ENCODE measurements at places on chromosomes 2 and 18.
A peak's percentile ranks its signal among the peaks of the same experiment; 100 is the strongest.

DNA sequence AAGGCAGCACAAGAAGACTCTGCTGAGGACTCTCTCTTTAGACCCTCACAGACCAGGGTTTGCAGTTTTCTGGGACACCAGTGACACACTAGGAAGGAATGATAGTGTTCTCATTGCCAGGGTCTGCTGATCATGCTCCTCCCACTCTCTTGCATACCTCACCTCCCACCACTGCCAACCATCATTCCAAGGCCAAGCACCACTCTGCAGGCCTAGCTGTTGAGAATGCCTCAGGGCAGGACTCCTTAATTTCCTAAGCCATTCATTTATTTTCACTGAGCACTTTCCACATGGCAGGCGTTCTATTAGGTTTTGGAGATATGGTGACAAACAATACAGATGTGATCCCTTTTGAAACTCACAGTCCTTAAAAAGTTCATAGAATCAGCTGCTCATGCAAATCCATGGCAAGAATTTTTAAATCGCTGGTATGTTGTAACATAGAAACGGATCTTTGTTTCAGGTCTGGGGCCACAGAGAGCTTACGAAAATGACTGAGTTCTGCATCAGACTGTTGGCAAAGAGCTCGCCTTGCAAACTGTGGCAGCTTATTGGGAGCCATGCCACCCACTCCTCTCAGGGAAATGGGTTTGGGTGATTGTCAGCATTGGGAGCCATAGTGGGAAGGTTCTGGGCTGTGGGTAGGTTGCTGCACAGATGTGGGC lies 78.5 kb downstream of the XDH start:
- DNase-seq: no peak

DNA sequence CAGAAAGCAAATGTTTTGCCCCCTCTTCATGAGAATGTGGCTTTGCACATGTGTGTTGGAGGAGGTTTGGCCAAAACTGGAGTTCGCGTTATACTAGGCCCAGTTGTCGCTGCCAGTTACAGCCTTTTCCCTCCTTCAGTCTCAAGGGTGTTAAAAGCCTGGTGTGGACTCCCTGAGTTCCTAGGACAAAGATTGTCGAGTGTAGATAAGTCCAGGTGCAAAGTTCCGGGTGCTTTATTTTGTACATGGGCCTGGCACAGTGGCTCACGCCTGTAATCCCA lies 542 bp upstream of the RNF103 start:
- no peak for DNase-seq

- no peak for DNase-seq
These were observed 139.8 kb downstream of the ATL2 start for GRCh38 chr2:38237311-38237710.

DNA sequence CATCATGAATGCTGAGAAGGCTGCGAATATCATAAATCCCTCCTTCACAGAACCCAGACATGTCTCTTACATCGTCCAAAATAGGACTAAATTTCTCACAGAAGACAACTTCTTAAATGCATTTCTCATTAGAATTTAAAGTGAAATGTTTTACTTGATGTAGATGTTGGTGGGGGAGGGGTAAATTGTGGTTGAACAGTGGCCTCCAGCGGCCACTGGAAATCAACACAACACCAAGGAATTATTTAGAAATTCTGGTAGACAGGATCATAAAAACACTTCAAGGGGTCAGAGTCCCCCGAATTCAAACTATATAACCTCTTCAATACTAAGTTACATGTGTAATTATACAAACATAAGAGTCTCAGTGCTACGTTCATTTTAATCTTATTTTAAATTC lies 135.9 kb downstream of the ABCA12 start:
- no peak for DNase-seq

DNA sequence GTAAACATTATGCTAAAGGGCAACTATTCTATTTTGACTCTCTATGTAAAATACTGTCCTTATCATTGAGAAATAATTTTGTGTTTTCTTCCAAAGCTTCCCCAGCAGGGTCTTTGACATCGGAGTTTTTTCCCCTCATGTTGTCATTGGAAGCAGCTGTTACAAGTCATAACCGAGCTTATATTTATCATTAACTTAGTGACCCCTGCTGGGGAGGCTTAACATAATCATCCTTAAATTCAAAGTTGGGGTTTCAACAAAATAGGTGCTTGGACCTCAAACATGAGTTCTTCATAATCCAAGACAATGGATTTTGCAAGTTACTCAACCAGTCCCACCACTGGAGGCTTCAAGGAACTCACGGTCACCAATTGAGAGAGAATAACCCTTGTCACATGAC lies 330.9 kb downstream of the DCC start:
- peak; percentile 8 for DNase-seq

DNA sequence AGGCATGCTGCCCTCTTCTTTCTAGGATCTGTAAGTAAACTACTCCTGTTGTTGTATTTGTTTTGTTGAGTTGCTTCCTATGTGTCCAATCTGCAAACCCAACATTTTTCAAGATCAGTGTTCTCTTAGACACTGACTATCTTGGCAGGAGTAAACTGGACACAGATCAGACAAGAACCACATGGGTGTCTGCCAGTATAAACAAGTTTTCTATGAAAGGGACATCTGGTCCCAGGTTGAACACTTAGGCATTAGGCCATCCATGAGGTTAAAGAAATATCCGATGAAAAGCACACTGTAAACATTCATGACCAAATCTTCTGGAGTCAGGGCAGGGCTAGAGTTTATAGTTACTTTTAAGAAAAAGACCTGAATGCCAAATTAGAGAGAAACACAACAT lies 441.8 kb downstream of the NYAP2 start:
- DNase-seq: no peak

- DNase-seq: no peak
These were observed 83.9 kb downstream of the INHBB start for GRCh38 chr2:120429586-120430500.

- DNase-seq: no peak
These were observed 151.2 kb downstream of the CAPN13 start for GRCh38 chr2:30656079-30656478.

DNA sequence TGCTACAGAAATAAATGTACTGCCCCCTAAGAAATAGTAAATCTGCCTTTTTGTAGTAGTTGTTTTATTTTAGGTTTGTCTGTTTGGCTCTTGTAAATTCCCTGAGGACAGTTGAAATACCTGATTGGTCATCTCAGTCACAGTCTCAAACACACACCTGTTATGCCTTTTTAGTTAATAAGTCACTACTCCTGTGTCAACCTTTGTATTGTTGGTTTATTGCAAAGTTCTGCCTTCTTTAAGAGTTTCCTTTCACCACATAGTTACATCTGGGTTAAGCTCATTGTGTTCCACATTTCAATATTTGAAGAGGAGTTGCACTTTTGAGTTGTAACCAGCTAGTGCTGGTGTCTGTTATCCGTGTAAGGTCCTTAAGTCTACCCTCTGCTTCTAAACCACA lies 198.7 kb downstream of the CCDC85A start:
- DNase-seq: no peak

DNA sequence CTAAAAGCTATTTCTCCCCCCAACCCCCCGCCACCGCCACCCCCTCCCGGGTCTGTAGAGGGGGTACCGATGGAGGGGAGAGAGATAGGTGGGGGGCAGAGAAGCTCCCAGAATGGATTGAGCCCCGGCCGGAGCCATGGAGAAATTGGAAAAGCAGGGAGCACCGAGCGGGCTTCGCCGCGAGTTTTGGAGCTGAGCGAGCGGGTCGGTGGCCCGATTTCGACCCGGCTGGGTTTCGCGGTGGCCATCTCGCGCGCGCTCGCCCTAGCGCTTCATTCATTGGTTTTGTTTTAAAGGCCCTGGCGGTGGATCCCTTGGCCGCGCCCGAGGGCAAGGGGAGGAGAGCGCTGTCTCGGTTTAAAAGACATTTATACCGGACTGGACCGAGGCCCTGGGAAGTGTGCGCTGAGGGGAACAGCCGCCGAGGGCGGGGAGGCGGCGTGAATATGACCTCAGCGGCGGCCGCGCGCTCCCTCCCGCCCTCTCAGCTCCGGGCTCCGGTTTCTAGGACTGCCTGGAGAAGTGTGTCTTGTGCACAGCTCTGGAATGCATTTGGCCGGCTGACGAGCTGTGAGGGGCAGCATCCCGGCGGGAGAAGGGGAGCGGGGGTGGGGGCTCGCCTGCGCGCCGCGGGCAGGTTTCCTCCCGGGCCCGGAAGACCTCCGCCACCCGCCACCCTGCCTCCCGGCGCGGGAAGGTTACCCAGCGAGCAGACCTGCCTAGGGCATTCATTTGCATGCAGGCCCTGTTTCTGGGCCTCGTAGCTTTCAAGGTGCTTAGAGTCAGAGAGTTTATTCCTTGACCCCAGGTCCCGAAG lies 1.7 kb upstream of the SMAD7 start:
- DNase-seq: peak; percentile 82

- DNase-seq: no peak
These were observed 36.8 kb downstream of the ACVR1 start for GRCh38 chr2:157839162-157839801.

DNA sequence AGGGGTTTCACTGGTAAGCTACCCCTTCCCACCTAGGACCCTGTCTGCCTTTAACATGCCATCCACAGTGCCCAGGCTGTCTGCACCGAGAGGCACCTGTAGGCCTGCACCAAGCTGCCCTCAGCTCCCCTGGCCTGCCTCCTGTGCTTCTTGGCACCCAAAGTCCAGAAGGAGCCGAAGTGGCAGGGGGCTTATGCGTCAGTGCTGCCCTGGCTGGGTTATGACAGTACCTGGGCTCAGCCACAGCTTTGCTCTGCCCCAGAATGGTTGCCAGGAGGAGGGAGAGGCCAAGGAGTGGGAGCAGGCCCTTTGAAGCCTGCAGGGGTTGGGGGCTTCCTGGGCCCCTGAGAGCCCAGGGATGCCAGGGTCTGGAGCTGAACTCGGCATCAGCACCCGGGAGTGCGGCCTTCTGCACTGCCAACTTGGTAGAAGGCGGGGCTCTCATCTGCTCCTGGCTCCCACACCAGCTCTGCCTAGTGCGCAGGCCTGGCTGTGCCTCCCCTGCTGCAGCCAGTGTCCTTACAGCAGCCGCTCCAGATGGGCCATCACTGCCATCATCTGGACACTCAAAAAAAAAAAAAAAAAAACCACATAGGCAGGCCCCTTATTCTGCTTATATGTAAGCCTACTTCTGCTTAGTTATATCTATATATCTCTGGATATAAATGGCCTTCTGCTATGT lies 155.4 kb downstream of the THSD7B start:
- no peak for DNase-seq

GRCh38 chr2:30373881-30374302 lies 73.2 kb upstream of the LCLAT1 start:
- no peak for DNase-seq

DNA sequence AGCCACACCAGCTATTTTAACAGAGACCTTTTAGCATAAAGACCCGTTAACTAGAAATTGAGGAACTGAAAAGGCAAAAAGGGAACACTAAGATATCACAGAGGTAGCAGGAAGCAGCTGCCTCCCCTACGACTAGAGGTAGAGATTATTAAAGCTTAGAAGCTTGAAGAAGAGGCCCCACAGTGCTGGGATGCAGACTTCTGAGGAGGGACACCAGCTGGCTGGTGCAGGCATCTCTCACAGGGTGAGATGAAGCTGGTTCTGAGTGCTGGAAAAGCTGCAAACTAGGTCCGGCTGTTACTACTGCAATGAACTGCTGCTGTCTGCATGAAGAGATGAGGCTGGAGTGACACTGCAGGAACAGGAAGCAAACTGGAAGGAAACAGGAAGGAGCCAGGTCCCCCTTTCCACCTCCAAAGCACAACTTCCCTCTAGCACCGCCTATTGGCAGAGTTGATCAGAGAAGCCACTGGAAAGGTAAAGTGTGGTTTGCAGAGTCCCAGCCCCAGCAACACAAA lies 61.2 kb upstream of the MRPS9 start:
- peak; percentile 18 for DNase-seq

DNA sequence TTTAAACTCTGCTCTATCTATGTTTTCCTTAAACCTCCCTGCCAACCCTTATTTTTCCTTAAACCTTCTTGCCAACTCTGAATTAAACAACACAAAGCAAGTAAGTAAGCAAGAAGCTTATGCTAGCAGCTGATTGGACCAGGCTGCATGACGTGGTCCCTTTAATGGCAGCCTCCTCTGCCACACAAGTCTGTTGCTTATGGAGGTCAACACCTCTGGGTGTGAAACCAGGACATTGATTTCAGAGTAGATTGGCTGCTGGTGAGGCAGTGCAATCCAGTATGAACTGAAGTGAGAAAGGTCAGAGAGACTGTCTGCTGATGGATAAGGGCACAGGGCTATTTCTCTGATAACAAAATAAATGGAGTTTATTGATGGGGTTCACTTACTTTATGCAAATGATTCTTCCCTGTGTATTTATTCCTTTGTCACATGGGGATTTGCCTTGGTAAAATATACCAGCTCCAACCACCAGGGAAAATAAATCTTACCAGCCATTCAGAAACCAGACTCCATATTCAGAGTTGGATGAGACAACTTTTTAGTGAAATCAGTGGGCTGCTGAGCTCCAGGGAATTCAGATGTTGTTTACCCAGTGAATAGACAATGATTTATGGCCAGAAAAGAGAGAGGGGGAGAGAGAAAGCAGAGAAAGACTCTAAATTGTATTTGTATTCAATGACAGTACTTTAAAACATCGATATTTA lies 112.2 kb upstream of the NCKAP5 start:
- DNase-seq: no peak

- DNase-seq: no peak
These were observed 37.9 kb downstream of the FAM210A start for GRCh38 chr18:13688191-13689136.

DNA sequence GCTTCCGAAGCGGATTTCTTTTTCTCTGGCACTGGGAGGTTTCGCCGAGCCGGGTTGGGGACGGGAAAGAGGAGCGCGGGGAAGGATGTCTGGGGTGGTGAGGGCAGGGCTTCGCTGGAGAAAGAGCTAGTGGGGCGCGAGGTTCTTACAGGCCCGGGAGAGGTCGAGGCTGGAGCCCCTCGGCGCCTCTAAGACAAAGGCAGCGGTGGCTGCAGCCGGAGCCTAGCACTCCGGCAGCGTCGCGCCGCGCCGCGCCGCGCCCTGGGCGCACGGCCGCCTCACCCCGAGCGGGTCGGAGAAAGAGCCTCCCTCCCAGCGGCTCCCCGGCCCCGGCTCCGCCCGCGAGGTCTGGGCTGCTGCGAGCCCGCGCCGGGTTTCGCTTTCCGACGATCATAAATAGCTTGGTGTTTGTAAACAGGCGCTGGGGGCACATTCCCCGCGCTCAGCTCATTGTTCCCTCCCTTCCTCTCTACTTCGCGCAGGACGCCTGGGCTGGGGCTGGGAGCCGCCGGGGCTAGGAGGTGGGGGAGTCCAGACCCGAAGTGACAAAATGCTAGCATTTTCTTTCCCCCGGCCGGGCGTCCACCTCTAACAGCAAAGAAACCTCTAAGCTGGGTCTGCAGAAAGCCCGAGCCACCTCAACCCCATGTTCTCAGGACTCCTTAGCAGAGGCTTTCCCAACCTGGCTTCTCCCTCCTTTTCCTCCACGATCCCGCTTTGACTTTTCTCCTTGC lies 813 bp upstream of the MEIS1 start:
- no peak for DNase-seq

All from mucosa of descending colon (tissue), 3 donors.